ENCODE measurements at places on chromosomes 7 and 10. TPM values are rescaled to one million over a fixed set of nuclear protein-coding genes. Genes with fewer than 3 reads are reported as not detected.

DNA sequence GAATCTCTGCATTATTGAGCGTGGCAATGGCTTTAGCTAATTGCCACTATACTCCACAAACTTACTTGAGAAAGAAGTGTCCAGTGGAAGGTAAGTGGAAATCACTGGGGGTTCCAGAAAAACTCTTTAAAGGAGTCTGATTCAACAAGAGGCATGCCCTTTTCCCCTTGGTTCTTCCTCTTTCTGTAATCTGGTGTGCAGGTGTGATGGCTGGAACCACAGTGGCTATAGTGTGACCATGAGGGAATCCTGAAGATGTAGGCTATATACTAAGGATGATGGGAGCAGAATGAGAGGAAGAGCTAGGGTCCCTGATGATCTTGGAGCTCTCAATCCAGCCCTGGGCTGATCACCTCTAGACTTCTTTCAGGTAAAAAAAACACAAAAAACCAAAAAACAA, 2.0 kb upstream of the CLEC2L start:
- no peak for DNase-seq

- peak; percentile 98 for DNase-seq
These were observed 16.5 kb downstream of the NPFFR1 start for GRCh38 chr10:70267161-70267933.

SNCG gene
- total RNA-seq, result 1.8 TPM

RELN gene
- total RNA-seq, result 0.97 TPM

ADIRF gene
- 17.6 TPM for total RNA-seq

Measured in GM23248 (cell line).